ENCODE measurements at places on chromosomes 1 and 21.
A peak's percentile ranks its signal among the peaks of the same experiment; 100 is the strongest.

GRCh38 chr21:23401278-23401677 lies 2206.0 kb downstream of the MRPL39 start:
- peak; percentile 32 for DNase-seq

DNA sequence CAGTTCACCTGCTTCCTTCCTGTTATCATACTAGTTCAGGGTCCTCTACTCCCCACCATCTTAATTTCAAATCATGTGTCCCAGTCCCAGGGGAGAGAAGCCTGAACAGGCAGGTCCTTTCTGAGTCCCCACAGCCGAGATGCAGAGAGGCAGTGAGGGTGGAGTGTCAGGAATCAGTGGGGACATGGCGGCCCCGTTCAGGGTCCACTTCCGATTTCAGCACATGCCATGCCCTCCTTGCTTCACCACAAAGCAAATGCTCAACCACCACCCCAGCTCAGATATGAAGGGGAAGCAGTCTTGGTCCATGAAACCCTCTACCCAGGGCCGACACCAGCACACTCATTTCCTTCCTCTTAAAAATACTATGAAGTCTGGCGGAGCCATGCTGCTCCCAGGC lies 5.2 kb upstream of the SEMA4A start:
- no peak for DNase-seq

DNA sequence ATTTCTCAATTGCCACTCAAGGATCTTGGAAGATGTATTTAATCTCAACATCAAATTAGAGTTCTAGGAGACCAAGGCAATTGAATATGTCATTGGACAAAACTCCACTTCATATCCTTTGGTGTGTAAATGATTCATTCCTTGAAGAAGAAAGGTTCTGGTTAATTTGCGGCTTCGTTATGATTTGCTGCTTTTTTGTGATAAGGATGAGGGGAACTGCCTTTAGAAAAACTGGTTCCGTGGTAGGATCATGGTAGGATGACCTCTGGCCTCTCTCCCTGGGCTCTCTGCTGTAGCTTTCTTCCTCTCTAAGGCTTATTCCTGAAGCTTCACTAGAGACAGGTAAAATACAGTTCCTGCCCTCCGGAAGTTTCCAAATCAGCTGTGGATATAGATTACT lies 51.5 kb upstream of the ERRFI1 start:
- DNase-seq, result no peak

DNA sequence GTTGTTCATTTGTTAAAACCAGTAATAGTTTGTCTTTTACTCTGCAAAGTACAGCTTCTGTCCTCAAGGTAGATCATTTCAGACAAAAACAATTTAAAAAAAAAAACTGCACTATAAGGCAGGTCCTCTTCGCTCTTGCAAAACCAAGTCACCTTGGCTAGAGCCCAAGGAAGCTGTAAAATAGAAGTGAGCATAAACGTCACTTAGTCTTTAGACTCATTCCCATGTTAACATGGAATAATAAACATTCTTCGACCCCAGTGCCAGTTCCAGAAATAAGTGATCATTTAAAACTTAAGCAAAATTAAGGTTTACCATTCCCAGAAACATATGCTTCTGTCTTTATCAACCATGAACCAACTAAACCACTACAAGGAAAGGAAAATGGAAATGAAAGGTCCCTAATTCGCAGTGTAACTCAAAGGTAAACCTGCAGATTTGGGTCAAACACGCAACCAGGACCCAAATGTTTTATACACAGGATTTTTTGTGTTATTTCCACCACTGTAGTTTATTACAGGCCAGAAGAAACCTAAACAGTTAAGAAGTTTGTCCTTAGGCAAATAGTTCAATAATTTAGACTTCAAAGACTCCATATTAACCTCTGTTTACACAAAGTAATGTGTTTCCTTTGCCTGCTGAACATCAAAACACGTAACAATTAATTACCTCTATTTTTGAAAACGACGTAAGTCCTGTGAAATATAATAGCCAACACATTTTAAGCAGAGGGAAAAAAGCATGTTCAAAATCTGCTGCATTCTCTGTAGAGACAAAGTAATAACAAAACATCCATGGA lies 54.6 kb downstream of the TGFBR3 start:
- no peak for DNase-seq

DNA sequence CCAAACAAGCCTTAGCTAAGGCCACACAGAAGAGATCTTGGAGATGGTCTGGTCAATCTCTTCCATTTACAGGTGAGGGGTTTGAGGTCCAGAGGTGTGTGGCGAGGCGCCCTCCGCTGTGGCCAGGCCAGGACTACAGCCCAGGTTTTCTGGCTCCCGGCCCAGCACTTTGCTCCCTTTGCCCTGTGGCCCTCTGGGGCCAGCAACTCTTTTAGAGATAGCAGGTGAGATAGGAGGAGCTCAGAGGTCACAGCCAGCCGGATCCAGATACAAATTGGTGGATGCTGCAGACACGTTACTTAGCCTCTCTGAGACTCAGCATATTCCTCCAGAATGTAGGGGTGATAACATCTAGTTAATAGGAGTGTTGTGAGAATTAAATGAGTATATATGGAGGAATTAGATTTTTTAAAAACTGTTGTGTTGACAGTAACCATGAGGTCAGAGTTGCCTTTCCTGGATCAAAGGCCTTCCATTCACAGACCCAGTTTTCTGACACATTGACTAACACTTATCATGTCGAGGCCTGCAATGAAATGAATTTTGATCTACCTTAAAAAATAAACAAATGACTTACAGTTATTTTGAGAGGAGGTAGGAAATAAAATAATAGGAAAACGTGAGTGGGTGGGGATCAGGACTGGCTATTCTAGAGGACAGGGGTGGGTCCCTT lies 16.6 kb downstream of the TEX35 start:
- no peak for DNase-seq

- DNase-seq, result no peak
Measured at GRCh38 chr1:98940069-98940721, 64.5 kb downstream of the PLPPR5 start.

GRCh38 chr1:116716391-116716790 lies 37.8 kb upstream of the CD2 start:
- DNase-seq, result no peak

- no peak for DNase-seq
Measured at GRCh38 chr1:216173376-216173995, 249.8 kb downstream of the USH2A start.

DNA sequence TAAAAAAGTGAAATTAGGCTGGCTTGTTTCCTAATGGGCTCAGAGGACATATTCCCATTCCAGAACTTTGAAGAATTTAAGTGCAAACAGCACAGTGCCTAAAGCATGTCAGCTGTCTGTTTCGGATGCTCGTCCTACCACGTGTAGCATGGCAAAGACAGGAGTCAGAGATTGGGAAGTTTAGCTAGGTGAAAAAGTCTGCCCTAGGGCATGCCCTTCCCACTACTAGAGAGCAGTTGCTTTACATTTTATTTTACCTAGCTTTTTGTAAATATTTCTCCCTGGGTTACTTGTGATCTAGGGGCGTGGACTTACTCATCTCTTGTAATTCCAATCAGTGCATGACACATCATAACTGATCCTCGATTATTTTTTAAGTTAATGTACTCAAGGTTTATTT lies 111.1 kb downstream of the LMO4 start:
- no peak for DNase-seq

GRCh38 chr1:206790502-206791250 lies 18.4 kb upstream of the IL10 start:
- DNase-seq, result no peak

DNA sequence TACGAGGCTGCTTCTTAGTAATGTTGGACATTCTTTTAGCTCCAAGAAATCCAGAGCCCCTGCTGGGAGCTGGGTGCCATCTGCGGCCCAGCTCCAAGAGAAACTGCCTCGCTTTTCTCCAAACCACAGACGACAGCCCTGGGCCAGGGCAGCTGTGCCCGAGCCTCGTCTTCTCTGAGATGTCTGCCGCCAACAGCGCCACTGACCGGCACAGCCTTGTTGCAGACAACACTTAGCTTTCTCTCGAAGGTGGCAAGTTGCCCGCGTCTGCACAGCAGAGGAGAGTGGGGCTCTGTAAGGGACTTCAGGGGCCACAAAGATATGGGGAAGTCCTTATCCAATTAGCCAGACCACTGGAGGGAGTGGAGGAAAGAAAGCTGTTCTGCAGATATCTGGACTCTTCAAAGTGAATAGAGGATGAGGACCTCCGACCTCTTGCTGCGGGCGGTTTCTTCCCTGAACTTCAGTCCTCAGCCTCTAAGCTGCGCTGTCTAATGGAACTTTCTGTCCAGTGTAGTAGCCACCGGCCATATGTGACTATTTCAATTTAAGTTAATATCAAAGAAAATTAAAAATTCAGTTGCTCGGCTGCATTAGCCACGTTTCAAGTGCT lies 63.9 kb upstream of the DISP3 start:
- no peak for DNase-seq

DNA sequence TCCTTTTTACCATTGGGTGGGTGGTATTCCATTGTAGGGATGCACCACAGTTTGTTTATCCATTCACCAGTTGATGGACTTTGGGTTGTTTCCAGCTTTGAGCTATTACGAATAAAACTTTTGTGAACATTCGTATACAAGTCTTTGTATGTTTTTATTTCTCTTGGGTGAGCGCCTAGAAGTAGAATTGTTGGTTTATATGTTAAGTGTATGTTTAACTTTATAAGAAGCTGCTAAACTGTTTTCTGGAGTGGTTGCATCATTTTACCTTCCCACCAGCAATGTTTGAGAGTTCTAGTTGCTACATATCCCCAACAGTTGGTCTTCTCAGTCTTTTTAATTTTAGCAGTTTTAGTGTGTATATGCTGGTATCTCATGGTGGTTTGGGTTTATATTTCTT lies 132.5 kb downstream of the PEX14 start:
- DNase-seq, result no peak

DNA sequence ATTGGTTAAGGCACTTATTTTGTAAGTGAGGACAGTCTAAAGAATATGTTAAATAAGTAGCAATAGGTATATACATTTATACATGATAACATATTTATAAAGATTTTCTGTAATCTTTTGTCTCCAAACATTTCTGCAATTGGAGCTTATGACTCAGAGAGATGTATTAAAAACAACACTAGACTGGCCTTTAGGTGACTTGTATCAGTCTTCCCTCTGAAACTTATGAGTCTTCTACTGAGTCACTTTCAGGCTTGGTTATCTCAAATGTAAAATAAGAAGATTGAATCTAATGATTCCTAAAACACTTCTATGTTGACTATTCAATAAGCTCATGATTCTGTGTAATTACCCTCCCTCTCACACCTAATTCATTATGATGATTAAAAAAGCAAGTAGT lies 672.6 kb upstream of the NEGR1 start:
- DNase-seq, result no peak

DNA sequence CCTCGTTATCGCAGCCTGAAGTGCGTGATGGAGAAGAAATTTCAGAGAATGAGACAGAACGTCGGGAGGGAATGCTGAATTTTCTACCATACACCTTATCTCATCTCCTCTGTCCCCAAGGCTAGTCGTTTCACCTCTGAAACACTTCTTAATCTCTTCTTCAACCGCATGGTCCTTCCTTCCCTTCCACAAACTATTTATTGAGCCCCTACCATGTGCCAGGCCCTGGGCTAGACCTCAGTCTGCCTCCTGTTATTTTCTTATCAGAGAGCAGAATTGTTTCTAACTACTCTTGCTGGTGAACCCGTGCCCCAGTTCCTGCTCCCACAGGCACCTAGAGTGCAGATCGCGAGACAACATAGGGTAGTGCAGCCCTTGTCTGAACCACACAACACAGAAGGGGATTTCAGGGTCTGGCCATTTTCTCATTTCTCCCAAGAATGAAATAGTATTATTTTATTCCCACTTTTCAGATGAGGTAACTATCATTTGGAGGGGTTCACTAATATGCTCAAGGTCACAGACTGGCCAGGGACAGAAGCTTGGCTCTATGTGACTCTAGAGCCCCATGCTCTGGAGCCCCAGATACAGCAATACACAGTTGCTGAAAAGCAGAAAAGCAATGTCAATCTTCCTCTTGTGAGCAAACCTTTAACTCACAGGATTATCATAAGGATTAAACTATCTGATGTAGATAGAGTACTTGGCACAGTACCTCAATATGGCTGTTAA lies 598 bp upstream of the ADIPOR1 start:
- no peak for DNase-seq

GRCh38 chr21:45534636-45535331 lies 7.5 kb downstream of the SLC19A1 start:
- DNase-seq, result no peak

- DNase-seq, result no peak
Measured at GRCh38 chr1:81023187-81023724, 777.5 kb upstream of the ADGRL2 start.

DNA sequence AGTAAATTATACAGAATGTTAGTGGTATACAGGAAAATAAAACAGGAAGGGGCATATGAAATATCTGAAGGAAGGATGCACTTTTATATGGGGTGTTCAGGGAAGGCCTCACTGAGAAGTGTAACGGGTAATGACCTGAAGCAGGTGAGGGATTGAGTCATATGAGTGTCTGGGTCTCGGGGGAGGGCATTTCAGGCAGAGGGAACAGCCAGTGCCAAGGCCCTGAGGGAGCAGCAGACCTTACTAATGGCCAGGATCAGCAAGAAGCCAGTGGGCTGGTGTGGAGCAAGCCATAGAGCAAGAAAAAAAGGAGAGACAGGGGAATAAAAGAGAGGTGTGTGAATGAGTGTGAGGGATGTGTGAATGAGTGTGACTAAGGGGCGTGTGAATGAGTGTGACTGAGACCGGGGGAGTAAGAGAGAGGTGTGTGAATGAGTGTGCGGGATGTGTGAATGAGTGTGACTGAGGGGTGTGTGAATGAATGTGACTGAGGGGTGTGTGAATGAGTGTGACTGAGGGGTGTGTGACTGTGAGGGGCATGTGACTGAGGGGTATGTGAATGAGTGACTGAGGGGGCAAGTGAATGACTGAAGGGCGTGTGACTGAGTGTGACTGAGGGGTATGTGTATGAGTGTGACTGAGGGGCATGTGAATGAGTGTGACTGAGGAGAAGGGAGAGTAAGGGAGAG lies 107.2 kb downstream of the GLIS1 start:
- no peak for DNase-seq

- no peak for DNase-seq
Measured at GRCh38 chr1:160405331-160405877, 5.0 kb downstream of the VANGL2 start.

- DNase-seq, result no peak
Measured at GRCh38 chr1:84997667-84998600, 1.0 kb upstream of the MCOLN2 start.

GRCh38 chr1:205812878-205813754 lies at the start of gene SLC41A1:
TSS of gene SLC41A1 (minus strand) at chr1:205813198. CDS start at chr1:205810441, 2,757 bp downstream.
- DNase-seq, result peak; percentile 89

GRCh38 chr1:84884671-84885389 lies 8.2 kb downstream of the LPAR3 start:
- DNase-seq, result no peak

GRCh38 chr1:231828182-231828920 lies 201.8 kb downstream of the DISC1 start:
- DNase-seq, result no peak

DNA sequence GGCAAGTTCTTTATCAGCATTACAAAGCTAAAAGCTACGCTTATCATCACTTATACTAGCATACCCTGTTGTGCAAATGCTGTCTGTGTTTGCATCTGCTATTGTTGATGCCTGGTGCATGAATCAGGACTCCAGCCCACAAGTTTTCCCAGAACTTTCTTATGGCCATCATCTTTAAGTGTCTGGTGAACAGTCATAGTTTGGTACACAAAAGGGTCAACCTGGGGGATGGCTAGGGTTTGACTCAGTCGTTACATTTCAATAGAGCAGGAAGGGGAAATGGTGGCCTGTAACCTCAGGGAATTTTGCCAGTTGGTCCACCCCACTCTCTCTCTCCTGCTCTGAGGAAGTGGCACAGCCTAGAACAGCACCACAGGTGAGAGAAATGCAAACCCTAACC lies 35.4 kb downstream of the SELL start:
- no peak for DNase-seq

- DNase-seq, result no peak
Measured at GRCh38 chr1:21219674-21220073, 43.0 kb upstream of the EIF4G3 start.

GRCh38 chr21:30248844-30249243 lies 32.9 kb upstream of the CLDN8 start:
- DNase-seq, result no peak
